ENCODE measurements at places on chromosomes 1 and 21.

GRCh38 chr1:5938101-5938646, 54.1 kb downstream of the NPHP4 start:
- DNase-seq: no peak

- DNase-seq: no peak
Observed at GRCh38 chr1:26814893-26815292, 11.6 kb upstream of the ZDHHC18 start.

DNA sequence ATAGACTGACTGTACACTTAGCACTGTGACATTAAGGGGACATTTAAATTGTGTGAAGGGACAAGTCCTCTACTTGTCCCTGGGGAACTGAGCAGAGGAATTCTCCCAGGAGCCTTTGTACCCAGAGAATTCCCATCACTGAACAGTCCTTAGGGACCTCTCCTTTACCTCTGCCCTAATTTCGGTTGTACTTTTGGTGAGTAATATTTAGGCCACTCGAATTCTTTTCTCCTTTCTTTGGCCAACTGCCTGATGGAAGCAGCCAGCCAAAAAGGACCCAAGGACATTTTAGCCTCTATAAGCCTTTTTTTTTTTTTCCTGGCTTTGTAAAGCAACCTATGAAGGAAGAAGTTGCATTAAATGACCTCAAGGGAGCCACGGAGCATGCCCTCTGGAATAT, 71.5 kb downstream of the NR5A2 start:
- DNase-seq: no peak

DNA sequence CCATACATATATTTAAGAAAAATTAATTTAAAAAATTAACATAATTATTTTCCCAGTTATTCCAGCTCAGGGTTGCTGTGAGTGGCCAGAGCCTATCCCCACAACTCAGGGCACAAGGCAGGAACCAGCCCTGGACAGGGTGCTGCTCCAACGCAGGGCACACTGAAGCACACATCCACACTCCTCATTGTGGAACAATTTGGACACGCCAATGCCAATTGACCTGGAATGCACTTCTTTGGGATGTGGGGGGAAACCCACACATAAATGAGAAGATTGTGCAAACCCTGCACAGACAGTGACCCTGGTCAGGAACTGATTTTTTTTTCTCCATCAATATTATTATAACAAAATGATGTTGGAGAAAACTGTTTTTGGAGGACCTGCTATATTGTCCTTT, 23.4 kb downstream of the SAMSN1 start:
- no peak for DNase-seq

- DNase-seq: no peak
Observed at GRCh38 chr1:151693057-151693651, 23.4 kb downstream of the CELF3 start.

DNA sequence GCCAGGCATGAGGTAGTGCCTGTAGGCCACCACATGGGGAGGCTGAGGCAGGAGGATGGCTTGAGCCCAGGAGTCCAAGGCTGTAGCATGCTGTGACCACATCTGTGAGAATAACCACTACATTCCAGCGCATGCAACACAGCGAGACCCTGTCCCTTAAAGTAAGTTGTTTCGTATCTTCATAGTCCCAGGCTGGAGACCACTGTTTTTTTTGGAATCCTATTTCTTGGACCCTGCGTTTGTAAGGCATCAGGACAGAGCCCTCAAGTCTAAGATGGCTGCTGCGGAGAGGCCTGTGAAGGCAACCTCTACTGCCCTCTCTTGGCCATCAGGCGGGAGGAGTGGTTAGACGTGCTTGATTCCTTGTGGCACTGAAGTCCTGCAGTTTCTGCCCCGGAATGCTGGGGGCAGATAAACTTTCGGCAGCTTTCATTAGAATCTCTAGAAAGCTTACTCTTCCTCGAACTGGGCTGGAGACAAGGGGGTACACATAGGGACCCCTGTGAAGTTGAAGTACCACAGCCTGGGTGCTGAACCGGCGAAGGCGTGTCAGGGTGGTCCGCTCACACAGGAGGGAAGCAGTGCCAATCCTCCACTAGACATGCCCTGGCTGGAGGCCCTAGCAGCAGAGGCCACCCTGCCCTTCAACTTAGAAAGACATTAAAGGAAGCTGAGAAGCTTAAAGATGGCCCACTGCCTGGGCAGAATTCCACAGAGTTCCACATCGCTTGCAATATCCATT, 36.6 kb downstream of the RABIF start:
- DNase-seq: no peak

DNA sequence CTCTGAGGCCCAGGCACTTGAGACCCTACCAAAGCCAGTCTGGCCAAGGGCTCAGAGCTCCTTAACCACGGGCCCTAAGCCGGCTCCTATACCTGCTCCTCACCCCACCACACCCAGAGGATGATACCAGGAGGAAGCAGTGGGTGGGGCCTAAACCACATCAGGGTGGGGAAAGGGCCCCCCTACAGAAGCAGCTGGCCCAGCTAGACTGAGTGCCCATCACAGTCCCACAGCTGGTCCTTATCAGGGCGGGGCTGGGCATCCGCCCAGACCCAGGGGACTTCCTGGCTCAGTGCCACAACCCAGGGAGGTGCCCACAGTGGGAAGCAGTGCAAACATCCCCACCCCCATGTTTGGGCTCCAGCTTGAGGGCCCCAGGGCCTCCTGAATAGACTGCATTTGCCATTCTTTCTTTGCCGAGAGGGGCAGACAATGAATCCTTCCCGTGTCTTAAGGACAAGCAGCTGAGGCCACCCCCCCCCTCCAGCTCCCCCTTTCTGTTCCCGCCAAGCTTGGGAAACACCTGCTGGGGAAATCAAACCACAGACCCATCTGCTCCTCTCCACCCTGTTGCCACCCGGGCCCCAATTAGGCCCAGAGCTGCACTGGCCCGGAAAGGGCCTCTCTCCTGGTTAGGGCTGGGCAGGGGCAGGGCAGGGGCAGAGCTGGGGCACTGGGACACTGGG, 6.2 kb downstream of the E2F2 start:
- DNase-seq: peak; percentile 29

DNA sequence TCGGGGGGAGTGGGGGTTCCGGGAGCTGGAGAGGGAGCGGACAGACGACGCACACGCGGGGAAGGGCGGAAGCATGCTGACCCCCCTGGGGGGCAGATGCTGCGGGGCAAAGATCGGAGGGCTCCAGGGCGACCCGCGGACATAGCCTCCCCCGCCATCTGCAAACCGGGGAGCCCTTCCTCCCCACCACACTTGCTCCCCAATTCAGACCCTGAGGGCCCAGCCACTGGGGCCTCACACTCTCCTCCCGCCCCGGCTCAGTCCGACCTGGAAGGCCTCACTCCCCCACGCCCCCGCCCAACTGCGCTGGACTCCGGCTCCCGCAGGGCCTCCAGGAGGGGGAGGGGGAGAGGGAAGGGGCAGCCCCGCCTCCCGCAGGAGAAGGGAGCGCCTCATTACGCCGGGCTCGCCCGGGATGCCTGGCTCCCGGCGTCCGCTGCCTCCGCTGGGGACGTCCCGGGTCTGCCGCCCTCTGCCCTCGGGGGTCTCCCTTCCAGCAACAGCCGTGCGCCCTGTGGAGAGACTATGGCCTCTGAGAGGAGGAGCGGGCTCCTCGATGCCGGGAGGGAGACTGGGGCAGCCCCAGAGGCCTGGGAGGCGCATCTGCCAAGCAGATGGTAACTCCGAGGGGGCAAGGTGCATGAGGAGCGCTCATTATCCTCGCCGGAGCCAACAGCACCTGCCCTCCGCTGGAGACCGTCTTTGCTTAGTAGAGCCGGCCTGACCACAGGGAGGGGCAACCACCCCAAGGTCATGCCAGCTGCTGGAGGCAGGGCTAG, 636 bp upstream of the CAMK2N1 start:
- DNase-seq: no peak

- no peak for DNase-seq
Observed at GRCh38 chr1:7266561-7266960, 481.3 kb downstream of the CAMTA1 start.

- DNase-seq: no peak
Observed at GRCh38 chr1:26102119-26102518, 9.5 kb upstream of the PDIK1L start.

- DNase-seq: no peak
Observed at GRCh38 chr1:200774311-200774710, 35.6 kb downstream of the CAMSAP2 start.

- no peak for DNase-seq
Observed at GRCh38 chr1:94063379-94063778, 57.6 kb downstream of the ABCA4 start.

DNA sequence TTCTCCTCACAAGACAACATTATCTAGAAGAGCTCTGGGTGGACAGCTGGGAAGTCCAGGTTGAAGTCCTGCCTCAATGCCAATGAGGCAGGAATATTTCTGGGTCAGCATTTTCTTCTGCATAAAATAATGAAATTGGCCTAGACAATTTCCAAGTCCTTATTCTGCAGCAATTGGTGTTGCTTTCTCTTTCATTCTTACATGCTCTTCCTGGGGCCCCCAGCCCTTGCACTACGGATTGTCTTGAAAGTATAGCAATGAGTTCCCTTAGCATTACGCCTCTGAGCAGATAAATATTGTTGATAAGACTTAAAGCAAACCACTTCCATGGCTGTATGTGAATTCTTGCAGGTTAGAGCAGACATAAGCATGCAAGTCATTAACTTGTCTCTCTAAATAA, 188.5 kb downstream of the TGFBR3 start:
- DNase-seq: no peak

DNA sequence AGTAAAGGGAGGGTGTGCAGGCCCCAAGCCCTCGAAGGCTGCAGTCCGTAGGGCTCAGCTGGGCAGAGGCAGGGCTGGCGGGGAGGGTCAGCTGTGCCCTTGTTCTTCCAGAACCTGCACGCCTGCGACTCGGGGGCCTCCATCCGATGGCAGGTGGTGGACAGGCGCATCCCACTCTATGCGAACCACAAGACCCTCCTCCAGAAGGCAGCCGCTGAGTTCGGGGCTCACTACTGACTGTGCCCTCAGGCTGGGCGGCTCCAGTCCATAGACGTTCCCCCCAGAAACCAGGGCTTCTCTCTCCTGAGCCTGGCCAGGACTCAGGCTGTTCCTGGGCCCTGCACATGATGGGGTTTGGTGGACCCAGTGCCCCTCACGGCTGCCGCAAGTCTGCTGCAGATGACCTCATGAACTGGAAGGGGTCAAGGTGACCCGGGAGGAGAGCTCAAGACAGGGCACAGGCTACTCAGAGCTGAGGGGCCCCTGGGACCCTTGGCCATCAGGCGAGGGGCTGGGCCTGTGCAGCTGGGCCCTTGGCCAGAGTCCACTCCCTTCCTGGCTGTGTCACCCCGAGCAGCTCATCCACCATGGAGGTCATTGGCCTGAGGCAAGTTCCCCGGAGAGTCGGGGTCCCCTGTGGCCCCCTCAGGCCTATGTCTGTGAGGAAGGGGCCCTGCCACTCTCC, 13.6 kb upstream of the LRRC3 start:
- no peak for DNase-seq

GRCh38 chr1:150557813-150558212, 8.6 kb downstream of the ADAMTSL4 start:
- DNase-seq: no peak

GRCh38 chr21:40120940-40121575, 253.8 kb downstream of the PCP4 start:
- DNase-seq: no peak

GRCh38 chr1:86887479-86888162, 26.3 kb downstream of the SELENOF start:
- no peak for DNase-seq

- DNase-seq: no peak
Observed at GRCh38 chr1:112711041-112711440, 4.1 kb downstream of the PPM1J start.

- no peak for DNase-seq
Observed at GRCh38 chr1:235513495-235514366, 9.5 kb upstream of the B3GALNT2 start.

GRCh38 chr1:91307784-91308409, 96.7 kb downstream of the HFM1 start:
- no peak for DNase-seq

DNA sequence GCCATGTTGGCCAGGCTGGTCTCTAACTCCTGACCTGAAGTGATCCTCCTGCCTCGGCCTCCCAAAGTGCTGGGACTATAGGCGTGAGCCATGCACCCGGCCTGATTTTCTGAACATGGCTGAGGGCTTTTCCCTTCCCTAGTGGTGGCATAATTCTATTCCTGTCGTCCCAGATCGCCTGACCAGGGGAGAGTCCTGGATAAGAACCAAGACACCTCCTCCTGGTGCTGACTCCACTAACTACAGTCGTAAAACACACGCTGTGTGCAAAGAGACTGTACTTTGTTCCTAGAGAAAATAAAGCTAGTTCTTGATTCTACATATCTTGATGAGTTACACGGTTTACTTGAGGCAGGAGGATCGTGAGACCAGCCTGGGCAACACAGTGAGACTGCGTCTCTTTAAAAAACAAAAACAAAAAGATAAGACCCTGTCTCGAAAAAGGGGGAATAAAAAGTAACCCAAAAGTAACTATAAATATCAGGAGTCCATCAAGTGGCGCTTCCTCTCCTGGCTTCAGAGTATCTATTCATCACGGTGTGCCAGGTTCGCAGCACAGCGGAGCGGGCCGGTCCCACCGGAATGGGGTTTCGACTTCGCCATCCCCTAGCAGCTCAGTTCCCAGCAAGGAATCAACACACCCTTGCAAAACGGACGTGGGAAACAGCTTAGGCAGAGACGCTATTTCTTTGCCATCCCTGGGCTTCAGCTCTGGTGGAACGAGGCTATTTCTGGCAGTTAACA, 973 bp downstream of the SDF4 start:
- DNase-seq: no peak

DNA sequence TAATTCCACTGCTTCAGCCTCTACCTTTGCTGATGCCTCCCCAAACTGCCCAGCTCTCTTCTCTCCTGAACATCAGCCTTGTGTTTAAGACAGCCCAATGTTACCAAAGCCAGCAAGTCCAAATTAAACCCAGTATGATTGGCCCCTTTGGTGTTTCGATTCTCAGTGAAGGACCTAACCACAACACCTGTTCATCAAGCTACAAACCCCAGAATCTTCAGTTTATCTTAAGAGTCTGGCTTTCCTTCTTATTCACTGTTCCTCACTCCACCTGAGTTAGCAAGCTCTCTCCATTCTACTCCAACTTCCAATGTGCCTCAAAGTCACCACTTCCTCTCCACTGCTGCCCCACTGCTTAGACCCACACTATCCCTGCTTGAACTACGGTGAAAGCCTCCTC, 25.5 kb upstream of the ITPKB start:
- no peak for DNase-seq

DNA sequence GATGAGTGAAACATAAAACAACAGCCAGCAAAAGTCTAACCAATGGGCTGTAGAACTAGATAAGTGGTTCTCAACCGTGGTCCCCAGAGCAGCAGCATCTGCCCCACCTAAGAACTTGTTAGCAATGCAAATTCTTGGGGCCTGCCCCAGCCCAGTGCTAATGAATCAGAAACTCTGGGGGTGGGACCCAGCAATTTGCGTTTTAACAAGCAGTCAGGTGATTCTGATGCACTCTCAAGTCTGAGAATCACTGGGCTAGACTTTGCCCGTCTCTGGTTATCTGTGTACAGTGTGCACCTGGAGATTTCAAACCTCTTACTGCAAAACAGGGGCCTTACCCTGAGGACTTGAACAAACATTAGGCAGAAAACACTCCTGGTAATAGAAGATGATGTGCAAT, 66.5 kb downstream of the PLXNA2 start:
- DNase-seq: no peak
